ENCODE measurements at places on chromosomes 4 and X.

DNA sequence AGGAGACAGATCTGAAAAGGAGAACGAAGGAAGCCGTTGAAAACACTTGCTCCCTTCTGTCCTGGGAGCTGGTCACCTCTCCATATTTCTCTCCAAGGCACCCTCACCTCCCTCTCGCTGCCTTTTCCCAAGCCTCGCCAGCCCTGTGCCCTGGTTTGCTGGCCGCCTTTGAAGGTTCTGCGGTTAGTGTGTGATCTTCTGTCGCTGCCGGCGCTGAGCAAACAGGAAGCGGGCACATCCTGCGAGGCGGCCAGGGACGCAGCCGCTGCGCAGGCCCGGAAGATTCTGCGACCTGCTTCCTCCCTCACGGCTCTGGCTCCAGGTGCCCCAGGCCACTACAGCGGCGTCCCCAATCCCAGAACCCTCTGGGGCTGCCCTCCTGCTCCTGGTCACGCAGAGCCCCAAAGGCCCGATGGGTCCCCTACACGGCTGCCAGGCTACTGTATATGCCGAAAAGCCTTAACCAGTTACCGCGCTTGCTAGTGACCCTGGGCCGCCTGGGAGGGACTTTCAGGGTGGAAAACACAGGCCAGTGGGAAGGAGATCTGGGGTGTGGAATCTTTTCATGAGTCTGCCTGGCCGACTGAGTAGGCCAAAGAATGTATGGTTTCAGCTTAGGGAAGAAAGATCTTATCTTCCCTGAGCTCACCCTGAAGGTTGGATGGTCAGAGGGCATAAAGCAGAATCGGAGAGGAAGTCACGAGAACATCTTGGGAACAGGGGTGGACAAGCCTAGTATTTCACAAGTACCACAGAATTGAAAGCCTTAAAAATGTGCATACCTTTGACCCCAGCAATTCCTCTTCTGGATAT is 2.3 kb upstream of the SASH3 start:
- DNase-seq: no peak

GRCh38 chr4:182593864-182594263 is 323.3 kb downstream of the DCTD start:
- DNase-seq: no peak

DNA sequence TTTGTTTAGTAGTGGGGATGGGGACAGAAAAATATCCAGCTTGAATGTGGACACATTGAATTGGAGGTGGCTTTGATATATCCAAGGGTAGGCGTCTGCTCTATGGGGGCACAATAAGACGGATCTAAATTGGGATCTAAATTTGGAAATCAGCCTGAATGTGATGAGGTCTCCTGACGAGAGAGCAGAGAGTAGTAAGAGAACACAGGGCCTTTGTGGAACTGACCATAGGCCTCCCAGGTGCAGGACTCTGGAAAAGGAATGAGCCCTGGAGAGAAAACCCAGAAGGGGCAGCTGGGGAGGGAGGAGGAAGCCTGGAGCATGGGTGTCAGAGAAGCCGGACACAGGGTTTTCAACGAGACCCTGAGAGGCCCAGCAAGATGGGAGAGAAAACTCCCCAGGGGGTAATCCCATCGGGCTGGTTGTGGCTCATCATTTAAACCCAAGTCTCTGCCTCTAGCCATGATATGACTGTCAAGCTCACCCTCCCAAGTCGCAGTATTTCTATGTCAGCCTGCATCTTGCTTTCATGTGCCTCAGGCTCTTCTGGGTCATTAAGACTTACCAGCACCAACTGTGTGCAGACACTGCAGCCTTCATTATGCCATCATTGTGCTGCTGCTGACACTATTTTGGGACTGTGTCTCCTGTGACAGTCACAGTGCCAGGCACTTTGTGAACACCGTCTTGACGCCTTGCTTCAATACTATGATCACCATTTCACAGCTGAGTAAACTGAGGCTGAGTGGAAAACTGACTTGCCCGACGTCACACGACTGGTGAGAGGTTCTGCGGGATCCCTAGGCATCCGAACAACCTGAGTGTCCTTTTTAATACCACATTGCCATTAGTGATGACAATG is 57.1 kb downstream of the ANAPC4 start:
- no peak for DNase-seq

GRCh38 chrX:153750127-153750774 is 13.8 kb upstream of the PLXNB3 start:
- no peak for DNase-seq

DNA sequence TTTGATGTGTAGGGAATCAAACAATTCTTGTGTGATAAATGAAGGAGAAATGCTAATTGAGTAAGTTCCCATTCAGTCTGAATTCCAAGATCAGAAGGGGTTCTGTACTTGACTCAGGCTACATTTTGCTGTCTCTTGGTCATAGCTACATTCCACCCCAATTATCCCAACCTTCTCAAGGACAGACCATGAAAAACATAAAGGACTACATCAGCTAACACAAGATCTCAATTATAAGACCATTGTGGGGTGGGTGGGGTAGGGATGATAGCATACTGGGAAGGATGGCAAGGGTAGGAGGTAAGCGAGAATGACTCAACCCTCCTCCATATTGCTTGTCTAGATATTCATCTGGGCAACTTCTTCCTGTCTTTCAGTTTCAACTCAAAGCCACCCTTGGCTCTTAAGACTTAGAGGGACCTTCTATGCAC is 87.4 kb upstream of the ETNPPL start:
- DNase-seq: no peak

DNA sequence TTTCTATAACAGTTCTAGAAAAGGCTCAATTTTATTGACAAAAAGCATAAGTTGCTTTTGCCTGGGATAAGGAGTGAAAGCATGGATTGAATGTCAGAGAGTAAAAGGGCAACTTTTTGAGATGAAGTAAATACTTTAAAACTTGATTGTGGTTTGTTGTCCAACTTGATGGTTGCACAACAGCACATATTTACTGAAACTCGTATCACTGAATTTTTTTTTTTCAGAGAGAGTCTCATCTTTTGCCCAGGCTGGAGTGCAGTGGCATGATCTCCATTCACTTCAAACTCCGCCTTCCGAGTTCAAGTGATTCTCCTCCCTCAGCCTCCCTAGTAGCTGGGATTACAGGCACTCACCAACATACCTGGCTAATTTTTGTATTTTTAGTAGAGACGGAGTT is 856.8 kb downstream of the SH3BGRL start:
- DNase-seq: no peak

- DNase-seq: no peak
Measured at GRCh38 chrX:128848374-128848773, 674.9 kb downstream of the SMARCA1 start.

DNA sequence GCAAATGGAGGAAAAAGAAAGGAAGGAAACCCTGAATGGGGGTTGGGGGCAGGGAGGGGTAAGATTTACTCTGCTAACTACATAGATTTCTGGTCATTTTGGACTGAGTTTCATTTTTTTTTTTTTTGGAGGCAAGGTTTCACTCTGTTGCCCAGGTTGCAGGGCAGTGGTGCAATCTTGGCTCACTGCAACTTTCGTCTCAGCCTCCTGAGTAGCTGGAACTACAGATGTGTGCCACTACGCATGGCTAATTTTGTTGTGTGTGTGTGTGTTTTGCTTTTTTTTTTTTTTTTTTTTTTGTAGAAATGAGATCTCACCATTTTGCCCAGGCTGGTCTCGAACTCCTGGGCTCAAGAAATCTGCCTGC is 223.5 kb downstream of the APBB2 start:
- no peak for DNase-seq

GRCh38 chr4:6999172-7000086 is 43.7 kb upstream of the TADA2B start:
- no peak for DNase-seq

GRCh38 chr4:102608190-102608589 is 107.0 kb downstream of the NFKB1 start:
- no peak for DNase-seq

- no peak for DNase-seq
Measured at GRCh38 chr4:87009095-87009648, 74.4 kb downstream of the AFF1 start.

- no peak for DNase-seq
Measured at GRCh38 chrX:72115380-72115779, 16.3 kb downstream of the RTL5 start.

GRCh38 chrX:130994671-130995070 is 63.5 kb upstream of the ARHGAP36 start:
- peak; percentile 56 for DNase-seq

DNA sequence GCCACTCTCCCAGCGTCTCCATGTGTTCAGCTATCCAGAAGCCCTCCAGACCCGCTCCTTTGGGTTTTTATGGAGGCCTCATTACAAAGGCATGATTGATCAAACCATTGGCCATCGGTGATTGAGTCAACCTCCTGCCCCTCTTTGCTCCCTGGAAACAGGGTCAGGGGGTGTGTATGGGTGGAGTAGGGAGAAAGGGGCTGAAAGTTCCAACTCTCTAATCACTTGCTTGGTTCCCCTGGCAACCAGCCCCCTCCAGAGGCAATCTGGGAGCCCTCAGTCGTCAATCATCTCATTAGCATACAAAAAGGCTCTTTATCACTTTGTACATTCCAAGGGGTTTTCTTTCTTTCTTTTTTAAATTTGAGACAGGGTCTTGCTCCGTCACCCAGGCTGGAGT is 2.3 kb downstream of the TRIM2 start:
- DNase-seq: no peak

DNA sequence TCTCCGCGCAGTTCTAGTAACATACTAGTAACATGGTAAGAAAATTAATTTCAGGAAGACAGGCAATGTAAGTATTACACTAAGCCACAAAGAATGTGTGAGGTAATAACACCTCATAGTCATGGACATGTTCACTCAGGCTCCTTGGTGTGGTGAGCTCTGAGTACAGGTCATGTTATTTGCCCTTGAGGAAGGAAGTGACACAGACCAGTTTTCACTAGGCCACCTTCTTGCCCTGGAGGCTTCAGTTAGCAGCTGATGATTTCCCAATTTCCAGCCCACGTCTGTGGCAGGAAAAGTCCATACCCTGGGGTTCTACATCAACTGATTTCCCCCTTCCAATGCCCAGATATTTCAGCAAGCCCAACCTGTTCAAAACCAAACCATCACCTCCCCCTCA is 6.7 kb downstream of the APOO start:
- DNase-seq: no peak

DNA sequence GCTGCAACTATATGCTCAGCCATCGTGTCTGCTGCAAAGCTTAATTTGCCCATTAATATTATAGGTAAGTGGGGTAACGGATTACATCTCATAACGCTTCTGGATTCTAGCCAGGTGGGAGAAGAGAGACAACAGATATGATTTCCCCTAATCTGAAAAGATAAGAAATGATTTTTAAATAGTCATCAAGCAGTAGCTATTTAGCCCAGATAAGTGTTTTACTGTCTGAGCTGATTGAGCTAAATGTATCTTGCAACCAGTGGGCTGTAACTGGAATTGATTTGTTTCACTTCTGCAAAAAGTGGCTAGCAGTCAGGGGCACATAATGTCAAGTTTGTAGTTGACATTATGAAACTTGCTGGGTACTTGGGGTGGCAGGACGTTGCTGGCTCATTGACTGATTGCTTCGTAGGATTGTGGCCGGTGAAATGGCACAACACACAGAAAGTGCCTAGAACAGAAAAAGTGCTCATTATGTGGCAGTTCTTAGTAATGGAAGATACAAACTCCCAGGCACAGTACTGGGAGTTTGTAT is 18.5 kb downstream of the LAP3 start:
- no peak for DNase-seq

DNA sequence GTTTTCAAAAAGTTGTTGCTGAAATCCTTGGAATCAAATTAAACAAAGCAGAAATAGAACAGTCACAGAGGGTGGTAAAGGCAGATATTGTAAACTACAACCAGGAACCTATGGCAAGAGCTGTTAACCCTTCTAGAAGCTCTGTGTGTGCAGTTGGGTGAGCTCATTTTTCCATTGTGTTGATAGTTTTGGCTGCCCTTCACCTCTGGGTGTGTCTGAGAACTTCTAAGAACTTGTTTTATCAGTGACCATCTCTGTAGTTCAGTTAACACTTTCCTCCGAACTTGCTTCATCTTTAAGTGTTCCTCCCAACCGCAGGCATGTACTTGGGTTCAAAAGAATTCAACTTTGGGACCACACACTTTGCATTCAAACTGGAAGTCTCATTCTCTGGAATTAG is 32.7 kb downstream of the RBMX start:
- no peak for DNase-seq

DNA sequence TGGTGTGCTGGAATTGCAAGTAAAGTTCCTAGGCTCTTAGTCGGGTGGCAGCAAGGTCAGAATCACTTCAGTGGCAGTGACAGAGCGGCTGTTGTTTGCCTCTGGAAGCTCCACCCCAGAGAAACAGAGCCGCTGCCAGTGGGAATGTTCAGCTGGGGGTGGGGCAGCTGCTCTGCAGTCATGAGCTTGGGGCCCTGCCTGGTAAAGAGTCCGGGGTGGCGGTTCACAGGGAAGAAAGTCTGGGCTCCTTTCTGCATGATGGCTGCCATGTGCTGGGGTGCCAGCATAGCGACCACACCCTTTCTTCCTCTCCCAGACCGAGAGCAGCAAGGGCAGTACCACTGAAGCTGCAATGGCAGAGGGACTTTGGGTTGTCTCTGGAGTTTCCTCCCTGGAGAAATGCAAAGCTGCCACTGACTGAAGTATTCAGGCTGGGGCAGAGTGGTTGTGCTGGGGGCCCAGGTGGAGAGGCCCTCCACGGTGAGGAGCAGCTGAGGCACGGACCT is 108.8 kb upstream of the CENPE start:
- DNase-seq: no peak

DNA sequence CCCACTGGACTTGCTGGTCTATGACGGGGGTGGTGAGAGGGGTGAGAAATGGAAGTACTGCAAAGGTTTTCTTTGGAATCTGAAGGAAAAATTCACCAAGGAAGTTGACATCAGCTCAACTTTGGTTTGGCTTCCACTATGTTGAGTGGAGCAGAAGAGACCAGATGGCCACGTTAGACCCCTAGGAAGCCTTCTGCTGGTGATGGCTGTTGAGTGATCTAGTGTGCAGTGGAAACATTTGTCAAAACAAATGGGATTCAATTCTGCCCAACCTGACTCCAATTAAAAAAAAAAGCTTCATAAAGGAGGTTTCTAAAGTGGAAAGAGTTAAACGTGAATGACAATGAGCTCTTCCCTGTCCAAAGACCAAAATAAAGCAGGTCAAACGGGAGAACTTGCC is 25.7 kb downstream of the SEL1L3 start:
- no peak for DNase-seq
